ENCODE measurements at places on chromosomes 3 and 15. TPM values are rescaled to one million over a fixed set of nuclear protein-coding genes. Genes with fewer than 3 reads are reported as not detected.

- no peak overlapping the region for H3K4me3 ChIP-seq
- H3K4me1 ChIP-seq: peaks cover 93% of the 10 kb centered on the region
- H3K27ac ChIP-seq: peak overlapping the region; percentile 73
- peak; percentile 70 for DNase-seq
- no peaks in the 10 kb centered on the region for H3K36me3 ChIP-seq
These were observed 40.4 kb downstream of the DNAJB8 start for GRCh38 chr3:128426128-128426921.

GRCh38 chr15:67781061-67781460, 44.2 kb upstream of the SKOR1 start:
- H3K27ac ChIP-seq: no peak overlapping the region
- H3K27me3 ChIP-seq: no peaks in the 10 kb centered on the region
- no peak overlapping the region for H3K4me3 ChIP-seq
- H3K36me3 ChIP-seq: no peaks in the 10 kb centered on the region
- no peaks in the 10 kb centered on the region for H3K4me1 ChIP-seq

GRCh38 chr3:176959867-176960266, 237.4 kb downstream of the TBL1XR1 start:
- no peaks in the 10 kb centered on the region for H3K36me3 ChIP-seq
- DNase-seq: peak; percentile 58
- H3K4me3 ChIP-seq: no peak overlapping the region
- 0 out of 3 replicates have a peak overlapping the region, but pooled peaks have one; percentile 19 for H3K27ac ChIP-seq
- no peaks in the 10 kb centered on the region for H3K27me3 ChIP-seq

GRCh38 chr3:23100106-23100505, 103.0 kb upstream of the UBE2E2 start:
- H3K4me3 ChIP-seq: no peak overlapping the region
- H3K27ac ChIP-seq: no peak overlapping the region
- H3K36me3 ChIP-seq: no peaks in the 10 kb centered on the region
- no peak for DNase-seq
- H3K27me3 ChIP-seq: no peaks in the 10 kb centered on the region

GRCh38 chr3:49161197-49161596, 4.9 kb downstream of the CCDC71 start:
- H3K4me3 ChIP-seq: no peak overlapping the region
- DNase-seq: no peak
- H3K36me3 ChIP-seq: peaks cover 32% of the 10 kb centered on the region

PPP1R14D gene
- total RNA-seq: not detected

ROPN1 gene
- total RNA-seq: not detected

CEP19 gene
- 2.5 TPM for total RNA-seq

C3orf80 gene
- 0.75 TPM for total RNA-seq

RPUSD2 gene
- total RNA-seq: 30.2 TPM

CFAP100 gene
- total RNA-seq: not detected

GOLGA6B gene
- total RNA-seq: not detected
